ENCODE measurements at places on chromosomes 7 and 10.

DNA sequence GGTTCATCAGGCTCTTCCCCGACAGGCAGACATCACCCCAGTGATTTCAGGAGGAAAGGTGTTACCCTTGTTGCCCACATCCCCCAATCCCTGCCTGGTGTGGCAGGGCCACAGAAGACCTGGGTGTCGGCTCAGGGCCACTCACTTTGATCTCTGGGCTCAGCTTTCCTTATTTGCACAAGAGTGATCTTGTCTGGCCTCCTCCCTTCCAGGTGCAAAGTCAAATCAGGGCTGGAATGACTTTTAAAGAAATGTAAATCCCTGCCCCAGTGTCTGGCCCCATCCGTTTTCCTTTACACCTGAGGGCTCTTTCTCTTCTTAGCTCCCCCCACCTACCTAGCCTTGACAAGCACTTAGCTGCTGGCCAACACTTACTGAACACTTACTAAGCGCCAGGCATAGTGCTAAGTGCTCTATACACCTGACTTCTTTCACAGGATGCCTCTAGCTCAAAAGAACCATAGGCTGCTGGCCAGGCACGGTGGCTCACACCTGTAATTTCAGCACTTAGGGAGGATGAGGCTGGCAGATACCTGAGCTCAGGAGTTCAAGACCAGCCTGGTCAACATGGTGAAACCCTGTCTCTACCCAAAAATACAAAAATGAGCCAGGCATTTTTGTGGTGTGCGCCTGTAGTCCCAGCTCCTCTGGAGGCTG is 979 bp upstream of the NODAL start:
- DNase-seq = peak; percentile 79

GRCh38 chr7:116511552-116512519 is 12.3 kb downstream of the CAV2 start:
- no peak for DNase-seq

- DNase-seq = no peak
These were observed 15.7 kb downstream of the STEAP2 start for GRCh38 chr7:90227259-90227658.

DNA sequence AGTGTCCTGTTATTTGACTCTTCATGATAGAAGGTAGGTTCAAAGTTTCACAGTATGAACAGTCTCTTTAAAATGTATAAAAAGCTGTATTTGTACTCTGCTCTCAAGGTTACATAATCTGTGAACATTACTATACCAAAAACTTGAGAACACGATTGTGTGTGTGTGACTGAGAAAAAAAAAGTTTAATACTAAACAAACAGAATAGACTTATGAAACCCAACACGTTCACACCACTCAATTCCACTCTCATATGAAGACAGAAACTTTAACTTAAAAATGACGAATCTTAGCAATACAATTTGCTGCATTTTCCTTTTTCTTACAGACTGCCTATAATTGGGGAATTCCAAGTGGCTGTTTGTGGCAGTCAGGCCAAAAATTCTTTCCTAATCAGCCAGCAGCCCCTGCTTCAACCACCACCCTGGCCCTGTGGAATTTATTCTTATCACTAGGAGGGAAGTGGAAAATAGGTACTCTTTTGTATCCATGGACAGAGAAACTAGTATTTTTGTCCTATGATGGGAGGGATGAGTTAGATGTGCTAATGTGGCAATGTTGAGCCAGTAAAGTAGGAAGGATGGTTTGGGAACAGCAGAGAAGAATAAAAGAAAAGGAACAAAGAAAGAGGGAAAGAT is 42.8 kb downstream of the MINDY3 start:
- DNase-seq = no peak

DNA sequence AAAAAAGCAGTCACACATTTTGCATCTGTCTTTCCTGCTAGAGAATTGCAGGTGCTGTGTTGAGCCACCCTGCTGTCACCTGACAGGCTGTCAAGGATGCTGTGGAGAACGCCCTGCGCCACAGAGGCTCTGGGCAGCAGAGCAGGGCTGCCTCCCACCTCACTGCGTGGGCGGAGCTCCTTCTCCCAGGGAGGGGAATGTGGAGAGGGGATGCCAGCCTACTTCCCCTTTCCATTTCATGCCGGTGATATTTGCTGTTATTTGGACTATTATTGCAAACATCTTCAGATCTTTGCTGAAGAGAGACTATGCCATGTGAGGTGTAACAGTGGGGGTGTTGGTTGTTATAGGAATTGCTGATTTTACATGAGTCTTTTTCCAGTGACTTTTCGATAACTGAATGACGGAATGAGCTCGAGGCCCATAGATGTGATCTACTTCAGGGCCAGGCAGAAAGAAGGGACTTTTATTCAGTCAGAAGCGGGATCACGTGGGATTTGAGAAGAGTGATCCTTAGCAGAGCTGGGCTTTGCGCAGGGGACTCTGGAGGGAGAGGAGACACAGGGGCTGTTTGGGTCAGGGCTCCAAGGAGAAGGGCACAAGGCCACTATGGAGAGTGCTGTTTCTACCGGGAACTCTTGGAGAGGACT is 13.6 kb upstream of the PRKAG2 start:
- no peak for DNase-seq

- DNase-seq = no peak
These were observed 164.3 kb upstream of the PODXL start for GRCh38 chr7:131720703-131721102.

Measured in iPS DF 6.9 (cell line).